ENCODE measurements at places on chromosomes 7 and 10.
A peak's percentile ranks its signal among the peaks of the same experiment; 100 is the strongest.

DNA sequence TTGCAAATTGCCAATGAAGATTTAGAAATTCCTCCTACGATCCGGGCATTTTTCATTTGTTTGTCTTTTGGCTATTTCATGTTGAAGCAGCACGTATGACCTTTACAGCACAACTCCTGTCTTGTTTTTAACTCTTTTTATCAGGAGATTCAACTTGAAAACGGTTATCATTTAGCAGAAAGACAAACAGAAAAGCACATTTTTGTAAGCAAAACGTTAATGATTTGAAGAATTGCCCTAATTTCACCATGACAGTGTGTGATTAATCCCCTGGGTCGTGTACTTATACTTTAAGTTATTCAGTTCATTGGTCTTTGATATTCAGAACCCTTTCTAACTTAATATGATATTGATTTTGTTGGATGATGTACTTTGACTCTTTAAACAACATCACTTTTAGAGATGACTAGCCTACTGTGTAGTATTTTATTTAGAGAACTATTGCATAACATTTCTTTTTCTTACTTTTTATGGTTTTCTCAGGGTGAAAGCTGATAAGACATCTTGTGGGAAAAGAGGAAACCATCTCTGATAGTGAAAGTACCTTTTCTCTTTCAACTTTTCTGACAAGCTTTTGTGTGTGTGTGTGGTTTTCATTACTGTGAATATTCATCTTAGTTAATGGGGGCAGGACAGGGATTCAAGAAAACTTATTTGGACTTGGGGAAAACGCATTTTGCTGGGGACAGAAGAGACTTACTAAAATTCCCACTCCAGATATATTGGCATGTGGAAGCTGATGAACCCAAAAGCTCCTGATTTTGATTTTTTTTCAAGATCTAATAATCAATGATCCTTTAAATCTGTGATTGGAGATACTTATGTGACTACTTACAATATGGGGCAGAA is 8.1 kb downstream of the HHEX start:
- peak; percentile 3 for DNase-seq

- DNase-seq: no peak
These were observed 68.0 kb downstream of the DIP2C start for GRCh38 chr10:621513-621912.

DNA sequence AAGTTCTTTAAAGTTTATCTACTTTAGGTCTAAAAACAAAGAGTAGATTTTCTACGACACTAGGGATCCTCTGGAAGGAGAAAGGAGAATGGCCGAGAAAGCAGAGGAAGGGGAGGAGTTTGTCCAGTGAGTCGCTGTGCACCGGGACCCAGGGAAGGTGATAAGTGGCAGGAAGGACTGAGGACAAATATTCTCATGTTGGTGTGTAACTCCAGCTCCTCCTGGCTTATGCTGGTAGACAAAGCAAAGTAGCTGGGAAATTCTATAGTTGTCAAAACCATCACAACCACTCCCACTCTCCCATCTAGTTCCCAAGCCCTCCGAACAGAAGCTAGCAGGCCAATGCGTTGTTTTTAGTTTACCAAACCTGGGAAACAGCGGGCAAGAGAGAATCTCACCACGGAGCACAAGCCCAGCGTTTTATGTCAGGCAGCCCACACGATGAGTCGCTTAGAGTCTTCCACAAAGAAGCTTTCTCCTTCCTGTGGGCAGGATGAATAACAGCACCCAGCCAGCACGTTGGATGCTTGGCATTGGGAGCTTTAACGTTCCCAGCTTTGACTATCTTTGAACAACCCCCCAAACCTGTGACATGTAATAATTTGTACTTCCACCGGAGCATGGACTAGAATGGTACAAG is 32.9 kb upstream of the JCAD start:
- DNase-seq: no peak

GRCh38 chr10:128506423-128506822 is 380.2 kb upstream of the MKI67 start:
- no peak for DNase-seq

- DNase-seq: no peak
These were observed 62.1 kb upstream of the SHH start for GRCh38 chr7:155874411-155874810.

Measured in eye (tissue), 1 donor.